ENCODE measurements at places on chromosomes 13 and 19. TPM values are rescaled to one million over a fixed set of nuclear protein-coding genes. Genes with fewer than 3 reads are reported as not detected.
A peak's percentile ranks its signal among the peaks of the same experiment; 100 is the strongest.

DNA sequence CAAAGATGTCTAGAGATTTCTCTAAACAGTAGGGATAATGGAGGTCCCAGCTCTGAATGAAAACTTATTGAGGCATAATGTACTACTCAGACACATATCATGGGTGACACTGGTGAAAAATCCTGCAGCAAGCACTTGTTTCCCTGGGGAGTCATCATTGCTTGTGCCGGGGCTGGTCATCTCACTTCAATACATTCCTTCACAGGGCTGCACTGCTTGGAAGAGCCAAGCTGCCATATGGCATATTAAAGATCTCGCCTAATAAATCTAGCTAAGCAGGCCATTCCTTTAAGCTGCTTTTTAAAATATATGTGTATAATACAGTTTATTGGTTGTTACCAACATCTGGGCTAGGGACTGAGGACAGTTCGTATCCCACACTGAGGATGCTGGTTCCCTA is 332.2 kb upstream of the GPC6 start:
- no peaks in the 10 kb centered on the region for H3K27me3 ChIP-seq
- H3K36me3 ChIP-seq = no peaks in the 10 kb centered on the region
- DNase-seq = no peak
- H3K4me3 ChIP-seq = no peak overlapping the region

GRCh38 chr19:51016798-51017683 is 2.5 kb downstream of the KLK10 start:
- DNase-seq = peak; percentile 10
- H3K4me3 ChIP-seq = no peak overlapping the region
- H3K4me1 ChIP-seq = no peaks in the 10 kb centered on the region
- peaks cover 87% of the 10 kb centered on the region for H3K27me3 ChIP-seq
- no peak overlapping the region for H3K27ac ChIP-seq
- H3K36me3 ChIP-seq = no peaks in the 10 kb centered on the region

DNA sequence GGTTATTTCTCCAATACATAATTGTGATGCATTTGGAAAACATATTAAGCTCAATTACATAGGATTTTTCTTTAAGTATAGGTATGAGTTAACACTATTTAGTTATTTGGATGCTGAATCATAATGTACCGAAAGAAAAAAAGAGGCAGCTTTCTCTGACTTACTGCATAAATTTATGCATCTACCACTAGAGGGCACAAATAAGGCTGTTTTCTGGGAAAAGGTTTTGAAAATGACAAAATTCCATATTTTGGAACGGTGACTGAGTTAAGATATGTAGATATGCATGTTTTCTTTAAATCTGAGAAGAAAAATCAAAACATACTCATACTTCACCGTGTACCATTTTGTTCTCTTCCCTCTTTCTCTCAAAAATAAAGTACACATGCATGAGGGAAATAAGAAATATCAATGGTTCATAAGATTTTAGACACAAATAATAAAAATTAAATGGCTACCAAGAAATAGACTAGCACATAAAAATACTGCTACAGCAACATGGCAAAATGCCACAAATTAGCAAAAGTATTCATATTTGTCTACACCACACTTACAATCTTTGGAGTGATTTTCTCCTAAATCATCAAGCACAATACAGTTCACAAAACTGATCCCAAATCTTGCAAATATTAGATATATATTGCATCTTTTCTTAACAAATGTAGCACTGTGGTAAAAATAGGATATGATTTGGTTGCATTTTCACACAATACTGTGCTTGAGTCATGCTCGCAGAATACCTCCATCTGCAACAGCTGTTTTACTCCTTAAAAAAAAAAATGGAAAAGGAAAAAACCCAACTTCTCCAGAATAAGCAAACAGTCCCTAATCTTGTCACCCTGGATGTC is 260.0 kb downstream of the FGF14 start:
- H3K36me3 ChIP-seq = no peaks in the 10 kb centered on the region
- no peaks in the 10 kb centered on the region for H3K27me3 ChIP-seq
- no peaks in the 10 kb centered on the region for H3K4me1 ChIP-seq
- no peak overlapping the region for H3K4me3 ChIP-seq

The ZNF564 gene
- 16.7 TPM for total RNA-seq

DNA sequence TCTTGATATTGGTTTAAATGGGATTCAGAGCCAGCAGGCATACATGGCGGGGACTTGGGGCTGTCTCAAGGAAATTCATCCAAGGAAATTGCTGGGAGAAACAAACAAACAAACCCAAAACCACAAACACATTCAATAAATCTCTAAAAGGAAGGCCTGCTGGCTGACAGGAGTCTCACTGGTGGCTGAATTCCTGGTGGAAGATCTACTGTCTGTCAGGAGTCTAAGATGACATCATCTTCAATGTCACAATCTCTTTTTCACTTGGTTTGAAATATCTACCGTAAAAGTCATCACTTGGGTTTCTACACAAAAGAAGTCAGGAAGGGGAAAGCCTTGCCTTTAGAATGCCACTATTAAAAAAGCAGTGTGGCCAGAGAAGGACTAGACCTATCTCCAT is 87.9 kb downstream of the KLF5 start:
- no peaks in the 10 kb centered on the region for H3K27me3 ChIP-seq
- no peaks in the 10 kb centered on the region for H3K4me1 ChIP-seq
- no peak overlapping the region for H3K4me3 ChIP-seq
- H3K36me3 ChIP-seq = no peaks in the 10 kb centered on the region
- H3K27ac ChIP-seq = no peak overlapping the region

DNA sequence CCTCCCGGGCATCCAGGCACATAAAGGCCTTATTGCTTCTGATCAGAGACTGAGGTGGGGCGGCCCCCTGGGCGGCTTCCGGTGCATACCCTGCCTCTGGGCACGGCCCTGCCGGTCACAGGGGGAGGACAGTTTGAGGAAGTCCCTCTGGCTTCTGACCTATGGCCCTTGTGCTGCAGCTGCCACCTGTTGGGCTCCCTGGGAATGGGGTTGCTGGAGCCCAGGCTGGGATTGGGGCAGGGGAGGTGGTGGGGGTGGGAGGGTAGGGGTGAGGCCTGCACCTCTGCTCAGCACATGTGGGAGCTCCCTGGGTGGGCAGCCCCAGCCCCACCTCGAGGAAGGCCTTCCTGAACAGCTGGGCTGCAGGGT is 10.7 kb downstream of the ANO8 start:
- no peak for DNase-seq
- peaks cover 24% of the 10 kb centered on the region for H3K36me3 ChIP-seq
- peaks cover 2% of the 10 kb centered on the region for H3K4me1 ChIP-seq
- H3K27me3 ChIP-seq = no peaks in the 10 kb centered on the region
- H3K4me3 ChIP-seq = no peak overlapping the region

- DNase-seq = no peak
- H3K27ac ChIP-seq = no peak overlapping the region
- H3K27me3 ChIP-seq = no peaks in the 10 kb centered on the region
- H3K4me1 ChIP-seq = no peaks in the 10 kb centered on the region
- H3K36me3 ChIP-seq = no peaks in the 10 kb centered on the region
- no peak overlapping the region for H3K4me3 ChIP-seq
Observed at GRCh38 chr13:75256922-75257321, 225.0 kb downstream of the TBC1D4 start.

DNA sequence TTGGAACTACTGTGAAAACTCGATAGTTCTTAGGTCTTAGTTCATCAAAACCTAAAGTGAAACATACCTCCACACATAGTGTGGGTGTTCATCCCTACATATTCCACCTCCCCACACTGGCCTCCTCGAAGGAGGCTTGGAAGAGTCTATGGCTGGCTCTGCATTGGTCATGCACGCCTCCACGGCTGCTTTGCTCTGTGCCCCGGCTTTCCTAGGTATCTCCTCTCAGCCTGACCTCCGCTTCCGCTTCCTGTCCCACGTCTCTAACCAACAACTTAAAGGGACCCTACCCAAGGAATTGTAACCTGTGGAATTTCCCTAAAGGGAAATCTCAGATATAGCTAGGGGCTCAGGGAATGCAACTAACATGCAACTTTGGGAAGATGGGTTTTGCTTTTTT is 79.7 kb upstream of the MBNL2 start:
- DNase-seq = no peak
- H3K4me3 ChIP-seq = no peak overlapping the region
- no peaks in the 10 kb centered on the region for H3K36me3 ChIP-seq
- no peaks in the 10 kb centered on the region for H3K4me1 ChIP-seq
- no peak overlapping the region for H3K27ac ChIP-seq

The ZNF813 gene
- 7.6 TPM for total RNA-seq

DNA sequence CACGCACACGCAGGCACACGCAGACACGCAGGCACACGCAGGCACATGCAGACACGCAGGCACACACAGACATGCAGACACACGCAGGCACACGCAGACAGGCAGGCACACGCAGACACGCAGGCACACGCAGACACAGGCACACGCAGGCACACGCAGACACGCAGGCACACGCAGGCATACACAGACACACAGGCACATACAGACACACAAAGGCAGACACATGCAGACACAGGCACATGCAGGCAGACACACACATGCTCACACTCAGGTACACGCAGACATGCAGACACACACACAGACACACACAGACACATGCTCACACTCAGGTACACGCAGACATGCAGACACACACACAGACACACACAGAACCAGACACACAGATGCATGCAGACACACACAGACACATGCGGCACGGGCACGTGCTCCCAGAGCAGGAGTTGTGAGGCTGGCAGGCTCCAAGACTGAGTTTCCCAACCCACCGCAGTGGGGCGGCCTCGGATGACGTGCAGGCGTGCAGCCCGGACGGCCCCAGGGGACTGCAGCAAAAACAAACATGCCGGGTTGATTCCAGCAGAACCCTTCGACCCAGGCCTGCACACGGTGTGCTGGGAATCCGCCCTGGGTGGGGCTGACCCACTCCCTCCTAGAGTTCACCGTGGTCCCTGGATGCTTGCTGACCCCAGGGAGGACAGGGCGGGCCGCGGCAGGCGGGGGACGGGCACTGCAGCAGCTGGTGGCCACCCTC is 100.0 kb downstream of the GADD45B start:
- H3K36me3 ChIP-seq = no peaks in the 10 kb centered on the region
- H3K4me1 ChIP-seq = peaks cover 12% of the 10 kb centered on the region
- no peak for DNase-seq
- H3K4me3 ChIP-seq = no peak overlapping the region
- H3K27me3 ChIP-seq = no peaks in the 10 kb centered on the region
- no peak overlapping the region for H3K27ac ChIP-seq

The C19orf85 gene
- total RNA-seq = not detected

The TSPAN16 gene
- not detected for total RNA-seq

- H3K36me3 ChIP-seq = no peaks in the 10 kb centered on the region
- H3K4me3 ChIP-seq = no peak overlapping the region
- no peak for DNase-seq
- no peaks in the 10 kb centered on the region for H3K4me1 ChIP-seq
- no peak overlapping the region for H3K27ac ChIP-seq
Observed at GRCh38 chr19:28541602-28542393, 671.2 kb downstream of the UQCRFS1 start.

DNA sequence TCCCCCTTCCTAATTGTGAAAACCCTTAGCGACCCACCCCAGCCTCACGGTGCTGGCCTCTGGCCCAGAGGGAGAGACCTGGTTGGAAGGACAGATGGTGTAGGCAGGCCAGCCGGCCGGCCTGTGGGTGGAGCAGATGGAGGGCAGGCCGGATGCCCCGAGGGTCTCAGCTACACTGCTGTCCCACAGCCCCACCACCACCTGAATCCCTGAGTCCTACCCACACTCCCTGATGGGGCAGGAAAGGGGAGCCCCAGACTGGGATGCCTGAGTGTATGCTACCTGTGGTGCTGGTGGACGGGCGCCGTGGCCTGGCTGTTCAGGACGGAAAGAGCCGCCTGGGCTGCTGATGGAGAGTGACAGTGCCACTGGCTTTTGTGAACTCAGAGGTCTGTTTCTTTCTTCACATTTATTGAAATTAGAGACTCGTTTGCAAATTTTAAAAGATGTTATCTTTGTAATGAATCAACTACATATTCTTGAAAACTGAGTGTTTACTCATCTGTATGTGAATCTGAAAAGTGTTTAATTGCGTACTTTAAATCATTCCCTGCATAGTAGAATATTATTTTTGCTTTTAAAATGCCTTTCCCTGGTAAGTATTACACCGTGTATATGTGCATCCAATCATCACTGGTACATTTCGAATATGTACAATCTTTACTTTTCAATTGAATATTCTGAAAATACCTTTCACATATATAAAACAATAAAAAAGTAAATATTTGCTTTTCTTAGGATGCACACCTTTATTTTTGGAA is 35.7 kb downstream of the TFDP1 start:
- no peak for DNase-seq
- H3K27me3 ChIP-seq = no peaks in the 10 kb centered on the region
- H3K36me3 ChIP-seq = peaks cover 11% of the 10 kb centered on the region
- H3K4me1 ChIP-seq = no peaks in the 10 kb centered on the region
- H3K4me3 ChIP-seq = no peak overlapping the region

DNA sequence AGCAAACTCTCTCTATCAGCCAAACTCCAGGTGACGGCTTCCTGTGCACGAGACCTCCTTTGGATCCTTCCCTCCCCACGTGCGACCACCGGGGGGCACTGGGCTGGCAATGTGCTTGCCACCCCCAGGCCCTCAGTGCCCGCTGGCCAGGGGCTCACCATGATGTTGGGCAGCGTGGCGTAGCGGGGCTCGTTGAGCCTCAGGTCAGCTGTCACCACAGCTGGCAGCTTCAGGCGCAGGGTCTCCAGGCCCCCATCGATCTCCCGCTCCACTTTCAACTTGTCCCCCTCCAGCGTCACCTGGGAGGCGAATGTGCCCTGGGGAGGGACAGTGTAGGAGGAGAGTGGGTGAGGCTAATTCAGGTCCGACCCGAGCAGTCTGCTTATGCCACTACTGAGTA is 4.8 kb upstream of the VSIG10L start:
- H3K4me1 ChIP-seq = no peaks in the 10 kb centered on the region
- DNase-seq = no peak
- peaks cover 33% of the 10 kb centered on the region for H3K36me3 ChIP-seq
- no peaks in the 10 kb centered on the region for H3K27me3 ChIP-seq
- no peak overlapping the region for H3K4me3 ChIP-seq
- no peak overlapping the region for H3K27ac ChIP-seq

- H3K36me3 ChIP-seq = no peaks in the 10 kb centered on the region
- no peak for DNase-seq
- H3K4me3 ChIP-seq = no peak overlapping the region
- H3K27ac ChIP-seq = no peak overlapping the region
- peaks cover 9% of the 10 kb centered on the region for H3K27me3 ChIP-seq
- H3K4me1 ChIP-seq = no peaks in the 10 kb centered on the region
Observed at GRCh38 chr13:45068036-45069001, 52.0 kb upstream of the GTF2F2 start.

The ZNF878 gene
- not detected for total RNA-seq

DNA sequence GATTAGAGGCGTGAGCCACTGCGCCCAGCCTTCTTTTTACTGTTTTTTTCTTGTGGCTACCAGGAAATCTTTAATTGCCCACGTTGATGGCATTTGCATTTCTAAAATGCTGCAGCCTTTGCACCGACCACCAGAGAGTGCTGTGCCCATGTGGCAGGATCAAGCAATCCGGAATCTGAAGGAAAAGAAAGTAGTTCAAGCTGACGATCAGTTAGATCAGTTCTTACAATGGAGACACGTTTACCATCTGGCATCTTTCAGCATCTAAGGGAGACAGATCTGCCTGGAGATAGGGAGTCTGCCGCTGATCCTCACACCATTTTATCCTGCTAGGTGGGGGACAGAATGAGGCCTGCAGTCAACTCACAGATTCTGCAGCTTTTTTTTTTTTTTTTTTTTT is 19.9 kb downstream of the TINCR start:
- H3K27ac ChIP-seq = no peak overlapping the region
- H3K4me3 ChIP-seq = no peak overlapping the region
- H3K4me1 ChIP-seq = no peaks in the 10 kb centered on the region
- no peak for DNase-seq

- H3K27ac ChIP-seq = peak overlapping the region; percentile 74
- peaks cover 54% of the 10 kb centered on the region for H3K4me1 ChIP-seq
- no peaks in the 10 kb centered on the region for H3K27me3 ChIP-seq
- H3K36me3 ChIP-seq = peaks cover 14% of the 10 kb centered on the region
- H3K4me3 ChIP-seq = peak overlapping the region; percentile 10
Observed at GRCh38 chr19:2047449-2048103, 3.5 kb downstream of the MKNK2 start.

All from T-cell (primary cell).